ENCODE measurements at places on chromosomes 6 and 20.
A peak's percentile ranks its signal among the peaks of the same experiment; 100 is the strongest.

DNA sequence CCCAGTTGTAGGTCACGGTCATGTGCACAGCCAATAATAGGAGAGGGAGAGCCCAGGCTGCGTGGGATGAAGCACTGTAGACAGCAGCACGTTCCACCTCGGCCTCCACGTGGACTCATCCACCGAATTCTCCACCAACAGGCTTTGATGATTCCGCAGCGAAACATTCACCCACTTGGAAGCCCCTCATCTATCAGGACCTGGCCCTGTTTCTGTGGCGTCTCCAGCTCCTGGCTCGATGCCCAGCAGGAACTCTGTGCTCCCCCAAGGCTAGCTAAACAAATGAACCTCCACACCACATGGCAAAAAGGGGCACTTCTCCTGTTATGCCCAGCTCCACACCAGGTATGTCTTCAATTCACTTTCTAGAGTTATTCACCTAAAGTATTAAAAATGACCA is 237.9 kb upstream of the PDE10A start:
- no peaks in the 10 kb centered on the region for H3K36me3 ChIP-seq
- H3K4me3 ChIP-seq = no peak overlapping the region
- DNase-seq = no peak
- H3K27ac ChIP-seq = no peak overlapping the region

DNA sequence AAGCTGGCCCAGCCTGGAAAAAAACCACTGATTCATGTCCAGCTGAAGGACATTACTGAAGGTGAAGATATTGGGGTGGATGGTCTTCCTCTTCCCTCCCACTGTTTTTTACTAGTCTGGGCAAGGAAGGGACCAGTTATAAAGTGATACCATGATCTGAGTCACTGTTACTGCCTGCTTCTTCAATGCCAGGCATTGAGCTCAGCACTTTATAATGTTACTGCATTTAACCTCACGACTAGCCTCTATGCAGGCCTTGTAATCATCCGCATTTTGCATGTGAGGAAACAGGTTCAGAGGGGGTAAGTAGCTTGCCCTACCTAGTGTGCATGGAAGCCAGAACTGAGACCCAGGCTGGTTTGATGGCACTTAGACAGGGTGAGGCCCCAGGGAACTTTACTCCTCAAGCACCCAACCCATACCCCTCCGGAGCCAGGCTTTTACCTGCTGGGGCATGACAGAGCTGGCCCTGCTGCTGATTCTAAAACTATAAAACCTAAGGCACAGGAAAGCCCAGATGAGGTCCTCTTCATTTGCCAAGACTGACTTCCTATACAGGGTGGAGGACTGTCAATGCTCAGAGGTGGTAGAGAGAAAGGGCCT is 11.0 kb upstream of the KCNK5 start:
- H3K27ac ChIP-seq = peak overlapping the region; percentile 27
- no peak overlapping the region for H3K4me3 ChIP-seq
- H3K36me3 ChIP-seq = no peaks in the 10 kb centered on the region
- no peak for DNase-seq

DNA sequence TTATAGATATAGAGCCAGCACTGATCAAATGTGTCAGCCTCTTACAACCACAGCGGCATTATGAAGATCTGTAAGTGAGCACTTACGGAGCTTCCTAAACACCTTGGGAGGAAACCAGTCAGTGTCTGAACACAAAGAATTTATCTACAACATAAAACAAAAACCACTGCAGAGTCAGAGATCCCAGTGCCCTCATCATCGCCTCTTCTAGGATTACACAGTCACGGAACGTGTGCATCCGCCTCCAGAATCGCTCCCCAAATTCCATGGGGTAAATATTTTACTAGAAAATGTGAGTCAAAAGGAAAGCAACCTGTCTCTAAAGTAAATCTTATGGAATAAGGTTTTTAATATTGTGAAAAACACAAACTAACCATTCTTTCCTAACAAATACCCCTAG is 243.6 kb downstream of the PACRG start:
- H3K4me3 ChIP-seq = no peak overlapping the region
- peaks cover 4% of the 10 kb centered on the region for H3K4me1 ChIP-seq
- DNase-seq = no peak
- no peaks in the 10 kb centered on the region for H3K36me3 ChIP-seq
- H3K27ac ChIP-seq = no peak overlapping the region

DNA sequence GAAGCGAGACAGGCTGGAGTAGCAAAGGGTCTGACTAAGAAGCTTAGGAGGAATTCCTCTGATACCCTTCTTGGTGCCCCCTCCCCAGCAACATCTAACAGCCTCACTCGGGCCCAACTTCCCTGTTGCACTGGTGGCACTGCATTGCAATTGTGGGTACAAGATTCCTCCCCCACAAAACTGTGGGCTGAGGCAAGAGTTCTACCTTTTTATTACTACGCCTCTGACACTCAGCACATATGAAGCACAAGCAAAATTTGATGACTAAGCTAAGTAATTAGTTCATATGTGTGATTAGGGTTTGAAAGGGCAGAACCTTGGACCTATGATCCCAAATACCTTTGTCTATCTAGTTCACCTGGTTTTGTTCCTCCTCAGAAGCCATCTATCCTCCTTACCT is 83.5 kb downstream of the ZHX3 start:
- H3K4me1 ChIP-seq = peaks cover 64% of the 10 kb centered on the region
- peak overlapping the region; percentile 85 for H3K27ac ChIP-seq
- no peak for DNase-seq

DNA sequence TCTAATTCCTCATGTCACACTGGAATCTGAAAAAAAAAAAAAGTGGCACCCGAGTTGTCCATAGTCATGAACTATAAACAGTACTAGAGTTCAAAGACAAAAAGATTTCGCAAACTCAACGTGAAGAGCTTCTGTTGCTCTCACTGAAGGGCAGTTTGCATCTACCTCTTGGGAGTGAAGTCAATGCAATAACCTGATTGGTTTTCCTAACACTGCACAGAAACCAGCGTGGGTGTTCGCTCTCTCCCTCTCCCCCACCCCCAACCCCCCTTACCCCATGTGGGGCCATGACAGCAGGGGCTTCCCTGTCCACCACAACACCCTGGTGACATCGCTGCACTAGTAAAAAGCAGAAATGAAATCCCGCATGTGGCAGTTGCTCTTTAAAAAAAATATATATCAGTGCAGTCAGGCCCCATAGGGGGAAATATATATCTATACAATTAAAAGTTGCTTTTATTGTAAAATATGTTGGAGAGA is 66.9 kb downstream of the GMPR start:
- peaks cover 10% of the 10 kb centered on the region for H3K4me1 ChIP-seq
- peaks cover 4% of the 10 kb centered on the region for H3K36me3 ChIP-seq
- H3K4me3 ChIP-seq = no peak overlapping the region
- no peaks in the 10 kb centered on the region for H3K27me3 ChIP-seq
- no peak for DNase-seq
- H3K27ac ChIP-seq = no peak overlapping the region

DNA sequence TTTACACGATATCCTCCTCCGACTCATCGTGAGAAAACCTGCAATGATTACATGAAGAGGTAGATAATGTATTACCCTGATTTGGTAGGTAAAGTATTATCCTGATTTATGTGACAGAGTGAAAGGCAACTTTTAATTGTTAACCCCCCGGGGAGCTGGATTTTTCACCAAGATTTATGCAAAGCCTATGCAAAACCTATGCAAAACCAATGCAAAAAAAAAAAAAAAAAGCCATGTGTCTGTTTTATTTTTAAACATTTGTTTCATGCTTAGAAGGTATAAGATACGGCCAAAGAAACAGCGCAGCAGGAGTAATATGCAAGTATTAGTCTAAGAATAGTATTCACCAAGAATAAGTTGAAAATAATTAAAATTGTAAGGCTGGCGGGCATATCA is 109.9 kb downstream of the IPCEF1 start:
- no peaks in the 10 kb centered on the region for H3K36me3 ChIP-seq
- DNase-seq = no peak
- H3K27ac ChIP-seq = no peak overlapping the region
- no peaks in the 10 kb centered on the region for H3K27me3 ChIP-seq

- H3K4me1 ChIP-seq = peaks cover 77% of the 10 kb centered on the region
- no peaks in the 10 kb centered on the region for H3K36me3 ChIP-seq
- no peaks in the 10 kb centered on the region for H3K27me3 ChIP-seq
- H3K4me3 ChIP-seq = no peak overlapping the region
- H3K27ac ChIP-seq = peak overlapping the region; percentile 24
These were observed 53.7 kb downstream of the JARID2 start for GRCh38 chr6:15299430-15300131.

DNA sequence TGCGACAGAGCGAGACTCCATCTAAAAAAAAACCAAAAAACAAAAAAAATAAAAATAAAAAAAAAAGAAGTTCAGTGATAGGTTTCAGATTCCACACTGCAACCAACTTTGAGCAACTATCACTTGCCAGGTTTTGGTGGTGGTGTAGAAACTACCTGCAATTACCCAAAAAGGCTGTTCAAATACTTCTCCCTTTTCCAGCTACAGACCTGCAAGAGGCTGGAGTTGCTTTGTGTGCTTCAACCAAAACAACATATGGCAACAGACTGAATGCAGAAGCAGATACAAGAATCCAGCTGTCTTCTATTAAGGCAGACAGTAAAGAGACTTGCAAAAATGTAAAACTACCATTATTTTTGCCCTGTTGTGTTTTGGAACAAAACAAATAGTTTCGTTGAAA is 9.3 kb upstream of the BCAS1 start:
- peaks cover 3% of the 10 kb centered on the region for H3K4me1 ChIP-seq
- H3K36me3 ChIP-seq = no peaks in the 10 kb centered on the region
- peaks cover 11% of the 10 kb centered on the region for H3K27me3 ChIP-seq
- no peak overlapping the region for H3K4me3 ChIP-seq
- no peak for DNase-seq

DNA sequence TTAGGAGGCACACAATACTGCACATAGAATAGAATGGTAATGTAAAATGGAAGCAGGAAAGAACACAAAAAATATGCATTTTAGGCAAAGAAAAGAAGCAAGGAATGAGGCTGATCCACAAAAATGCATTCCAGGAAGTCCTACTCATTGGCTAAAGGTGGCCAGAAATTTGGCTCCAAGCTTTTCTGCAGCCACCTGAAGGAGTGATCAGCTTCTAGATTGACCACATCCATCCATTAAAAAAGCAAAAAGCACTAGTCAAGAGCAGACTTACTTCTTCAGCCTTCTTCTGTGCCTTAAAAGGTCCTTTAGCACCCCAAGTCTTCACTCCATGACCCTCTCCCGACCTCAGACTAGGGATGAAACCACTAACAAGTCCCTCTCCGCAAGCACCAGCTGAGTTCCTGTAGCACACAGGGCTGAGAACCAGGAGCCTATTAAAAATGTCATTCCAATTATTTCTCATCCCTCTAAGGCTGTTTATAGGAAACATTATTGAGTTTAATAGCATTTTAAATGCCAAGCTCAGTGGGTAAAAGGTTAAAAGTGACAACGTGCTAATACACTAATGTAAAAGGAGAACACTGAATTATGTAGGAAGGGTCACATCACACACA is 36.5 kb downstream of the TRAM2 start:
- H3K4me3 ChIP-seq = no peak overlapping the region
- no peaks in the 10 kb centered on the region for H3K27me3 ChIP-seq
- peaks cover 87% of the 10 kb centered on the region for H3K4me1 ChIP-seq
- H3K36me3 ChIP-seq = peaks cover 3% of the 10 kb centered on the region
- H3K27ac ChIP-seq = no peak overlapping the region
- no peak for DNase-seq

- no peaks in the 10 kb centered on the region for H3K4me1 ChIP-seq
- no peaks in the 10 kb centered on the region for H3K36me3 ChIP-seq
- no peak overlapping the region for H3K27ac ChIP-seq
- no peak for DNase-seq
- H3K4me3 ChIP-seq = no peak overlapping the region
These were observed 364.1 kb upstream of the BTBD3 start for GRCh38 chr20:11553603-11554002.

- H3K27me3 ChIP-seq = no peaks in the 10 kb centered on the region
- no peak overlapping the region for H3K4me3 ChIP-seq
- no peak overlapping the region for H3K27ac ChIP-seq
- H3K36me3 ChIP-seq = no peaks in the 10 kb centered on the region
These were observed 184.2 kb downstream of the KHDC1L start for GRCh38 chr6:73041051-73041450.

GRCh38 chr6:107416145-107416544 is 43.2 kb downstream of the PDSS2 start:
- no peak for DNase-seq
- H3K4me3 ChIP-seq = no peak overlapping the region
- H3K36me3 ChIP-seq = no peaks in the 10 kb centered on the region
- no peaks in the 10 kb centered on the region for H3K27me3 ChIP-seq

GRCh38 chr6:135094403-135094821 is 39.8 kb upstream of the HBS1L start:
- no peak overlapping the region for H3K27ac ChIP-seq
- peaks cover 19% of the 10 kb centered on the region for H3K27me3 ChIP-seq
- H3K4me1 ChIP-seq = no peaks in the 10 kb centered on the region
